ENCODE measurements at places on chromosomes 1 and 21. TPM values are rescaled to one million over a fixed set of nuclear protein-coding genes. Genes with fewer than 3 reads are reported as not detected.

SSBP3 gene
- polyA plus RNA-seq, result 17.6 TPM

IL22RA1 gene
- not detected for polyA plus RNA-seq

PPM1J gene
- polyA plus RNA-seq, result not detected

C1orf141 gene
- polyA plus RNA-seq, result not detected

NTMT2 gene
- not detected for polyA plus RNA-seq

CNR2 gene
- polyA plus RNA-seq, result 5.3 TPM

INAVA gene
- 0.37 TPM for polyA plus RNA-seq

- no peak overlapping the region for H3K4me3 ChIP-seq
- no peaks in the 10 kb centered on the region for H3K4me1 ChIP-seq
- no peak for DNase-seq
- H3K27me3 ChIP-seq, result no peaks in the 10 kb centered on the region
- H3K27ac ChIP-seq, result no peak overlapping the region
Observed at GRCh38 chr1:88730132-88730675, 46.1 kb downstream of the PKN2 start.

- DNase-seq, result no peak
- no peak overlapping the region for H3K27ac ChIP-seq
- H3K4me3 ChIP-seq, result no peak overlapping the region
- no peaks in the 10 kb centered on the region for H3K4me1 ChIP-seq
- no peaks in the 10 kb centered on the region for H3K36me3 ChIP-seq
Observed at GRCh38 chr1:209387271-209387968, 196.1 kb upstream of the CAMK1G start.

- no peak overlapping the region for H3K27ac ChIP-seq
- no peak overlapping the region for H3K4me3 ChIP-seq
Observed at GRCh38 chr1:2061065-2061778, 11.0 kb downstream of the PRKCZ start.

GRCh38 chr1:3669971-3670431, 17.7 kb downstream of the TP73 start:
- H3K36me3 ChIP-seq, result no peaks in the 10 kb centered on the region
- DNase-seq, result no peak
- no peak overlapping the region for H3K4me3 ChIP-seq

- DNase-seq, result no peak
- H3K4me1 ChIP-seq, result no peaks in the 10 kb centered on the region
- H3K4me3 ChIP-seq, result no peak overlapping the region
- H3K27ac ChIP-seq, result no peak overlapping the region
- no peaks in the 10 kb centered on the region for H3K27me3 ChIP-seq
Observed at GRCh38 chr21:37186983-37187382, 80.2 kb downstream of the VPS26C start.

DNA sequence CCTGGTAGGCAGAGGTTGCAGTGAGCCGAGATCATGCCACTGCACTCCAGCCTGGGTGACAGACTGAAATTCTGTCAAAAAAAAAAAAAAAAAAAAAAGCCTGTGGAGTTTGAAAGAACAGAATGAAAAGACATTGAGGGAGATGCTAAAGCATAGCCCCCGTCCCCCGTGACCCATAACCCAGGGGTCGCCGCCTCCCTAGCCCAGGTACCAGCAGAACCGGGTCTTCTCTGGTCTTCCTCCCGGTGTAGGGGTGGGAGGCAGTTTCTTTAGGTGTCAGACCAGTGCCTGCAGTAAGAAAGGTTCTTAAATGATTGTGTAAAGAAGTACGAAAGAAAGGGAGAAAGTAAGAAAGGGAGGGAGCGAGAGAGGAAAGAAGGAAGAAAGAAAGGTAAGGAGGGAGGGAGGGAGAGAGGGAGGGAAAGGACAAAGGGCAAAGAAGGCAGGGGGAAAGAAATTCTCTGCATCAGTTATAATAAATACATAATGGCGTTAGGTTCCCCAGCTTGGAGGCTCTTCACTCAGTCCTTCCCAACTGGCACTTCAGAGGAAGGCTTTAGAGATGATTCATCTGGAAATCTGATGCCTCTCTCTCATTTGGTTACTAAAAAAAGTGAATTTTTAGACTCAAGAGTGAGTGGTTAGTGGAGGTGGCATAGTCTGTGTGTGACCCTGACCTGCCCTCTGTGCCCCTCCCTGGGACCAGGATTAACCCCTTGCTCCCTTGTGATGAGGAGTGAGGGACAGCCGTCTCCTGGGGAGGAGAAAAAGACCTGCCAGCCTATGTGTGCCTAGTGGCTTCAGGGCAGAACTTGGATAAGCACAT, 1.1 kb downstream of the IL24 start:
- no peaks in the 10 kb centered on the region for H3K36me3 ChIP-seq
- no peaks in the 10 kb centered on the region for H3K27me3 ChIP-seq
- H3K27ac ChIP-seq, result no peak overlapping the region
- no peak overlapping the region for H3K4me3 ChIP-seq
- DNase-seq, result no peak
- peaks cover 15% of the 10 kb centered on the region for H3K4me1 ChIP-seq

DNA sequence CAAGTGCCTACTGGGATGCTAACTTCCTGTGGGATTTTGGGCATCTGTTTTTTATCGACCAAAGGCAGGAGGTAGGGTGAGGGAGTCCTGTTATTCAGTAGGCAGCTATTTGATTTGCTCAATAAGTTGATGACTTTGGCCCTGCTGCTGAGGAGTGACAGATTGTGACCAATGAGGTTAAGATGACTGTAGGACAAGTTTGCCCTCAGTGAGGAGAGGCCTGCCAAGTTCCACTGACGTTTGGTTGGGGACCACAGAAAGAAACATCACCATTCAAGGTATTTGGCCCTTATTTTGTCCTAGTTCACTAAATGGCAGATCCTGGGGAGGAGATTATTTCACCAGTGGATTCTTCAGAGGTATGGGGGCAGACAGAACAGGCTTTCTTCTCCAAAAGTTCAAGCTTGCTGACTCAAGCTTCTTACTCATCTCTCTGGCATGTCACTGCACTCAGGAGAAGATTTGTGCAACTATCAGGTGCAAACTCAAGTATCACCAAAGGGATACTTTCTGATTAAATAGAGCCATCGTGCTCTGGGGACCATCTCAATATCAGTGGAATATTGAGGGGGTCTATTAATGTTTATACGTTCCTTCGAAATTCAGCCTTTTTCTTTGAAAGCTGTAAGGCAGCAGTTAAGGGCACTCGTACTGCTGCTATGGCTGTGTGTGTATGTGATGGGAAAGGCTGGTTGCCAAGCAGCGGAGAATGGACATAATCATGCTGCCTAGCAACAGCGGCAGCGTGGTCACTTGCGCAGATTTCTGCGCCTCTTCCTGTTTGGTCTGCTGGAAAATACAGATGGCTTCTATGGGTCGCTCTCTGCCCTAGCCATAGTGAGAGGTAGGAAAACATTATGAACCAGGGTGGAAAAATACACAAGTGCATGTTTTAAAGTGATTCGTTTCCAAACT, 78.7 kb downstream of the PBX1 start:
- H3K36me3 ChIP-seq, result no peaks in the 10 kb centered on the region
- no peak overlapping the region for H3K27ac ChIP-seq
- H3K4me1 ChIP-seq, result no peaks in the 10 kb centered on the region
- no peak for DNase-seq
- no peaks in the 10 kb centered on the region for H3K27me3 ChIP-seq
- no peak overlapping the region for H3K4me3 ChIP-seq

GRCh38 chr1:221567859-221568507, 173.9 kb downstream of the DUSP10 start:
- no peak for DNase-seq
- H3K4me3 ChIP-seq, result no peak overlapping the region
- H3K36me3 ChIP-seq, result no peaks in the 10 kb centered on the region

DNA sequence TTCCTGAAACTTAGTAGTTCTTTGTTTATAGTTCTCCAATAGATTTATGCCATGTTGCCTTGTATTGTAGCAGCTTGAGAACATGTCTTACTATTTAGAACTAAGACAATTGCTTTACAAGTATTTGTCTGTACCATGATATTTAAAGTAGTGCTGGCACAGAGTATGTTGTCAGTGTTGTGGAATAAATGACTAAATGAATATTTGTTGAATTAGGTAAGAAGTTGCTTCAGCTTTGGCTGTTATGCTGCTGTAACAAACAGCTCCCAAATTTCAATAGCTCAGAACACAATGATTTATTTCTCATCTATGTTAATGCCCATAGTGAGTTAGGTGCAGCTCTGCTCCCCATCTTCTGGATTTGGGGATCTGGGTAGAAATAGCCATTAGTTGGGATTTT, 90.2 kb upstream of the VCAM1 start:
- H3K4me3 ChIP-seq, result no peak overlapping the region
- H3K27ac ChIP-seq, result no peak overlapping the region
- DNase-seq, result no peak
- no peaks in the 10 kb centered on the region for H3K27me3 ChIP-seq

GRCh38 chr1:34362949-34363348, 186.2 kb downstream of the C1orf94 start:
- H3K4me1 ChIP-seq, result no peaks in the 10 kb centered on the region
- no peak overlapping the region for H3K4me3 ChIP-seq
- no peak overlapping the region for H3K27ac ChIP-seq
- no peaks in the 10 kb centered on the region for H3K27me3 ChIP-seq
- DNase-seq, result no peak

Measured in CD8-positive, alpha-beta memory T cell (primary cell).